HEK293T (cell line): ENCODE measurements at places on chromosomes 3 and 15.

GRCh38 chr15:27741226-27741860 lies 357.8 kb downstream of the OCA2 start:
- DNase-seq = no peak

GRCh38 chr3:88036221-88036620 lies 22.6 kb downstream of the CGGBP1 start:
- DNase-seq = no peak

GRCh38 chr3:43155464-43156121 lies 49.7 kb upstream of the POMGNT2 start:
- DNase-seq = peak; percentile 77

GRCh38 chr3:49339581-49339940 lies 292 bp downstream of the USP4 start:
- DNase-seq = peak; percentile 45

GRCh38 chr3:124097362-124098131 lies 105.6 kb upstream of the ROPN1 start:
- no peak for DNase-seq

DNA sequence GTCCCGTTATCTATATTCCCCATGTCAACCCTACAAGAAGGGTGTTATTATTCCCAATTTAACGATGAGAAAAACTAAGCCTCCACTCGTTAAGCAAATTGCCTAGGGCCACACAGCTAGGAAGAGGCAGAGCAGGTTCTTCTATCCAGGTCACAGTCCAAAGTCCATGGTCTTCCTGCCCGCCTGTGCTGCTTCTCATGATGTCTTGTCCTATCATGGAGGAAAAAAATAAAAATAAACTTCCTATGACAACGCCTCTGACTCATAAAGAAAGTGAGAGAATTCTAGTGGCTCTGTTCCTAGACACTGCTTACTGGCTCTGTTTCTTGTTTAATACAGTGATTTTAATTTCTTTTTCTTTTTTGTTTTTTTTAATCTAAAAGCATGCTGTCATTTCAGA lies 9.7 kb downstream of the COL8A1 start:
- DNase-seq = no peak

DNA sequence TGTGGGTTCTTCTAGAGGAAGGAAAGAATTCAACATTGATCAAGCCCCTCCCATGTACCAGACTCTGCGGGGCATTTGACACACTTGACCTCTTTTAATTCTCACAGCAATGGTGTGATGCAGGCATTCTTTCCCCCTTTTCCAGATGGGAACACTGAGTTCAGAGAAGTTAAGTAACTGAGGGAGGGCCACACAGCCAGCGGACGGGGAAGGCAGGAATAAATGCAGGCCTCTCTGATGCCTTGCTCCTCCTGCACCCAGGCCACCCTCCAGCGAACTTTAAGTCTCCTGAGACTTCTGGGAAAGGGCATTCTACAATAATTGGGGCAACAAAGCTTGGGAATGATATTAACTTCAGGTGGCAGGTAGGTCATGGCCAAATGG lies 227.4 kb downstream of the UACA start:
- no peak for DNase-seq

- DNase-seq = no peak
These were observed 60.8 kb downstream of the RAB11A start for GRCh38 chr15:65930134-65930533.

DNA sequence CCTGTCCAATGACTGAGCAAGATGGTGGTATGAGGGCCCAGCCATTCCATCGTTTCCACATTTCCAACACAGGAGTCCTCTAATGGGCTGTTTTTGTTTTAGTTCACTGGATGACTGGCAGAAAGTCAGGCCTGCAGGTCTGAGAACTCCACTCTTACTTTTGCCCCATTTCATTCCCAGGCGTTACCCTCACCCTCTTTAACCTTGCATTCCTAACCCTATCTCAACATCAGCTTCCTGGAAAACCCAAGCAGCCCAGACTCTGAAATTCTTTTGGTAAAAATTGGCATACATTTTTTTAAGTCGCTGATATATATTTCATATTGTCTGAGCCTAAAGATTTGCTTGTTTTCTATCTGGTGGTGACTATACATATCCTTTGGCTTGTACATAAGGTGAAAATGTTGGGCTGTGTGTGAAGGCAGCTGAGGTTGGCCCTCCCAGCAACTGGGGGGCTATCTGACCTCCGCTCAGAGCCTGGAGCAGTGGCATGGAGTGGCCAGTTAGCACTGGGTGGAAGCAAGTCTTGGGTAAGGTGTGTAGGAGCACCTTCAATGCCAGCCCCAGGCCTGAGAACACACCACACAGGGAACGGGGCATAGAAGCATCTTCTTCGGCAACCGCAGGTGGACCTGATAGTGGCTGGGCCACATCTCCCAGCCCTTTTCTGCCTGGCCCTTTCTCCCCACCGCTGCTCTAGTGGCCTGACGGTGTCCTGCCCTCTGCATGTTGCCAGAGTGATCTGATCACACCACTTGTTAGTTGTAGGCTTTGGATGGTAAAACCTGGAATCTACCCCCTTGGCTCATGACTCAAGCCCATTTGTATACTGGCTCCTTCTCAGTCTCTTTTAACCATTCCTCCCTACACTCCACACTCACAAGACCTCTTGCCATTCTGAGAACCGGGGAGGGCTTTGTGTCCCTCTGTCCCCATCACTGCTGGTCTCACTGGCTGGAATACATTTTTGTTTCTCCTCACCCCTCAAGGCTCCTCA lies 50.0 kb downstream of the AMOTL2 start:
- DNase-seq = no peak
